CD4-positive, alpha-beta T cell treated with Interleukin-15 for 1 hour (primary cell): ENCODE measurements at places on chromosomes 16 and 17.
A peak's percentile ranks its signal among the peaks of the same experiment; 100 is the strongest.

- no peak for DNase-seq
Measured at GRCh38 chr17:17511881-17512858, 16.0 kb upstream of the RASD1 start.

- DNase-seq, result no peak
Measured at GRCh38 chr16:3835089-3835602, 45.4 kb downstream of the CREBBP start.

DNA sequence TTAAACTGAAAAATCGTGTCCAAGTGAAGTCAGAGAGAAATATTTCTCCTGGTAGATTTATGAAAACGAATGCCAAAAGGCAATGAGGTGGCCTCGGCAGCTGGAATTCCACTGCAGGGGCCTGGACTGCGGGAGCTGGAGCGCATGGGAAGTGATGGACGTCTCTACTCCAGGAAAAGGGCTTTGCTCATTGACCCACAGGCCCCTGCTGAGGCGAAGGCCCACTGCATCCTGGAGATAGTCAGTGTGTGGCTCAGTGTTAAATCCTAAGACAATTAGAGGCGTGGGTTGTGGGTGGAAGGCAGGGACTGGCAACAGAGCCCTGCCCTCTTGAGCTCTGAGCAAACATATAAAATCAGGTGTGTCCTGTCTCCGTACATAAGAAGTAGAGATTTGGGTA lies 191.4 kb downstream of the SLC39A11 start:
- DNase-seq, result no peak

DNA sequence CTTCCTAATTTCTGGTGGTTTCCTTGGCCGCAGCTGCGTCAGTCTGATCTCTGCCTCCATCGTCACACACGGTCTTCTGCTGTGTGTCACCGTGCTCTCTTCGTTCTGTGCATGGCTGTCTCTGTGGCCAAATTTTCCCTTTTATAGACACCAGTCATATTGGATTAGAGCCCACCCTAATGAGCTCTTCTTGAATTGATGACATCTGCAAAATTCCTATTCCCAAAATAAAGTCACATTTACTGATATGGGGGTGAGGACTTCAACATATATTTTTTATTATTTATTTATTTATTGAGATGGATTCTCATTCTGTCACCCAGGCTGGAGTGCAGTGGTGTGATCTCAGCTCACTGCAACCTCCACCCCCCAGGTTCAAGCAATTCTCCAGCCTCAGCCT lies 38.4 kb downstream of the GINS3 start:
- DNase-seq, result no peak

DNA sequence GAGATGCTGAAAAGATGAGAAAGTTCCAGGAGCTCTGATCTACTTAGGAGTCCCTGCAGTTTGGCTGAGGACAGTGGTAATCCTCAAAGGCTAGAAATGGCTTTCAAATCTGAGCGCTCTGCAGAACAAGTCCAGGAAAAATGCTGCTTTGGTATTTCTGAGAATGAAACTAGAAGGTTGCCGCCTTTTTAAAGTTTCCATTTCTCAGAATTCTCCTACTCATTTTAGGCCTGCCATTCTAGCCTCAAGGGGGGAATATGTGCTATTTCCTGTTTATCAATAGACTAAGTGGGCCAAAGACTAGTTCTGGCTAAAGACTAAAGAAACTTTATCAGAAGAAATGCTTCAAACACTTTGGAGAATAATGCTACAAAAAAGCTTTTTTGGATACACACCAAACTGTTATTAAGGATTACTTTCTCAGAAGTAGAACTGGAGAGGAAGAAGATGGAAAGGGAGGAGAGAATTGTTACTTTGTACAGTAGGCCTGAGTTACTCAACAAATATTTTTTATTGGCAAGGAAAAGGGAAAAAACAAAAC lies at the start of gene SLFN12L:
SLFN12L (minus strand) TSS at position 78 of the 541 bp plus-strand sequence. CDS start 15,314 bp downstream, outside the sequence.
- peak; percentile 47 for DNase-seq

- DNase-seq, result peak; percentile 59
Measured at GRCh38 chr16:57536306-57537193, at the start of gene CCDC102A. TSS of gene CCDC102A (minus strand) at chr16:57536571. CDS start at chr16:57529177, 7,394 bp downstream.
